GM23338 (cell line): ENCODE measurements at places on chromosomes 12 and 14.
A peak's percentile ranks its signal among the peaks of the same experiment; 100 is the strongest.

DNA sequence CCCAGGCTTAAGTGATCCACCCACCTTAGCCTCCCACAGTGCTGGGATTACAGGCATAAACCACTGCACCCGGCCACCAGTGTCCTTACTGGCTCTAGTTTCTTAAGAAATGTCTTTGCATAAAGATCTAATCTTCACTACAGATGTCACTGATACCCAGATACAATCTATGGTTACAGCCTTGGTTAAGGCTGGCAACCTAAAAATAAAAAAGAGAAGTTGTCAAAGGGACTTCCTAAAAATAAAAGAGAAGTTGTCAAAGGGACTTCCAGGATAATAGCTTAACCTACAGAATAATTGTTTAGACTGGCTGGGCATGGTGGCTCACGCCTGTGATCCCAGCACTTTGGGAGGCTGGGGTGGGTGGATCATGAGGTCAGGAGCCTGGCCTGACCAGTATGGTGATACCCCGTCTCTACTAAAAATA is 27.6 kb downstream of the ETFBKMT start:
- DNase-seq = no peak

DNA sequence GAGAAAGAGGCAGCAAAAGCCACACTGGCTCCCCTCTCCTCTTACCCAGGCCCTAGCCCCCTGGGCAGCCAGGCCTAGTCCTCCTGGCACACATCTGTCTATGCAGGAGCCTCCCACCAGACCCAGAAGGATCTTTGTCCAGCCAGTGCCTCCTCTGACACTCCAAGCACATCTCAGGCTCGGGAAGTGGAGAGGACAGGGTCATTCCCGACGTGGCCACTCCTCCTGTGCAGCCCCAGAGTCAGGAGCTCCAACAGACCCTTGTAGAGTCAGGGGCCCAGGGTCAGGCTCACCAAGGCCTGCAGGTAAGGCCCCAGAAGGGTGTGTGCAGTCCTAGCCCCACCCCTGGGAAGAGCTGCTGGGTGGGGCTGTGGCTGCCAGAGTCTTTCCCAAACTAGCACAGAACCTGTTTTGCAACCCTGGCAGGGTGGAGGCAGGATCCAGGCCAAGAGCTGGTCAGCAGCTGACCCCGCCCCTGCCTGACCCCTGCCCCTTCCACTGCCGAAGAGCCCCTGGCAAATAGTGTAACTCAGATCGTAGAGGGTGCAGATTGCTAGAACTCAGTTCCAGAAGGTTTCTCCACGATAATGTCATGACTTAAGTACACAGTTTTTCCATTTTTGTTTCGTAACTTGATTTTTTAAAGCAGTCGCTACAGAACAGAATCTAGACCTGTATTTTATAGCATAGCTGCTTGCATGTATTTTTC is 26.6 kb upstream of the PNMA1 start:
- peak; percentile 64 for DNase-seq

DNA sequence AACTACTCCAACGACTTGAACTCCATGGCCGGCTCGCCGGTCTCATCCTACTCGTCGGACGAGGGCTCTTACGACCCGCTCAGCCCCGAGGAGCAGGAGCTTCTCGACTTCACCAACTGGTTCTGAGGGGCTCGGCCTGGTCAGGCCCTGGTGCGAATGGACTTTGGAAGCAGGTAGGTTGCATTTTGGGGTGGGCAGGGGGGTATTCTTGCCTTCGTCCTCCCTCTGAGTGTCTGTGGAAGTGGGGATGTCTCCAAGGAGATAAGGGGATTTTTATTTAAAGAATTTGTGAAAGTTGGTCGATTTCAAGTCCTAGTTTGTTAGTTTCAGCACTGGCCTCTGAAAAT is 1.3 kb downstream of the ASCL1 start:
- no peak for DNase-seq

DNA sequence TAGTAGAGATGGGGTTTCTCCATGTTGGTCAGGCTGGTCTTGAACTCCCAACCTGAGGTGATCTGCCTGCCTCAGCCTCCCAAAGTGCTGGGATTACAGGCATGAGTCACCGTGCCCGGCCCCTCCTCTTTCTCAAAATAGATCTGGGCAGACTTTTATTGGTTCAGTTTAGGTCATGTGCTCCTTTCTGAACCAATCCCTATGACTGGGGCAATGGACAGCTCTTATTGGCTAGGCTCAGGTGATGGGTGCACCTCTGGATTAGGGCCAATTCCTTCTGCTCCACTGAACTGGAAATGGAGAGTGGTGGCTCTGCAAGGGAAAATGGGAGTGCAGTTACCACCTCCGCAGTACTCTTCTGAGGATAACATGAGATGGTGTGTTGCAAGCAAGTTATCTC is 6.2 kb upstream of the ATP6V0A2 start:
- DNase-seq = peak; percentile 11

DNA sequence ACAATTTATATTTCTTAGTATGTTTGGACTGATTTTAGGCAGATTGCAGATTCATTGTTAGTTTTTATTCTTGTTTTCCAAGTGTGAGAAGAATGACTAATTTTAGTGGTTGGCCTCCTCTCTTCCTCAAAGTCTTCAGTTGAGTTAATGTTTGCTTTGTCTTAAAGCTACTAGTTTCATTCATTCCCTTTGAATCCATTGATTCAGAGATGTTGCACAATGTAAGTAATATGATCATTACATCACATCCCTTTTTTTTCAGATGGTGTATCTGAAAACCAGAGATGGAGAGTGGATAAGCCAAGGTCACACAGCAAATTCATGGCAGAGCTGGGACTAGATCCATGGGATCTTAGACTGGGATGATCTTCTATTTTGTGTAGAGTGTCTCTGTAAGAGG is 577.5 kb downstream of the BCL11B start:
- DNase-seq = no peak

DNA sequence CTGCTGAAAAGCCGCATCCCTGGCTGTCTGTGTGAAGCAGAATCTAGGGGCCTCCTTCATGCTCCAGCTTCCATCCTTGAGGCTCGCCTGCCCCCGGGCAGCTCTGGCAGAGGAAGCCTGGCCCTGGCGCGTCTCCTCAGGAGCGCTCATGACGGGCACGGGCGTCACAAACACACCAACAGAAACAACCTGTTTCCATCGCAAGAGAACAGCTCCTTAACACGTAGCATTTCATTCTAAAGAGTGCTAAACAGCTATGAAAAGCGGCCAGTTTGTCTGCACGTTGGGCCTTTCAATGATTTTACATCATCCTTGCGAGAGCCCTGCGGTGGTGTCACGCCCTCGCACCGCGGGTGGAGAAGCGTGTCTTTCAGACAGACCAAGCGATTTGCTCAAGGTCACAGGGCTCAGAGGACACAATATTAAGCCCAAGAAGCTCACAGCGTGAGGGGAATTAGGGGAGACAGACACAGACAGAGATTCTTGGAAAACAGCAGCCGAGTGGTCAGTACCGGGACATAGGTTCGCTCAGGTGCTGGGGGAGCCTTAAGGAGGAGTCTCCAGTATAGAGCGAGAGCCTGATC is 4.9 kb downstream of the ADGRD1 start:
- DNase-seq = no peak

GRCh38 chr14:56491299-56492285 is 88.0 kb upstream of the TMEM260 start:
- DNase-seq = peak; percentile 97

DNA sequence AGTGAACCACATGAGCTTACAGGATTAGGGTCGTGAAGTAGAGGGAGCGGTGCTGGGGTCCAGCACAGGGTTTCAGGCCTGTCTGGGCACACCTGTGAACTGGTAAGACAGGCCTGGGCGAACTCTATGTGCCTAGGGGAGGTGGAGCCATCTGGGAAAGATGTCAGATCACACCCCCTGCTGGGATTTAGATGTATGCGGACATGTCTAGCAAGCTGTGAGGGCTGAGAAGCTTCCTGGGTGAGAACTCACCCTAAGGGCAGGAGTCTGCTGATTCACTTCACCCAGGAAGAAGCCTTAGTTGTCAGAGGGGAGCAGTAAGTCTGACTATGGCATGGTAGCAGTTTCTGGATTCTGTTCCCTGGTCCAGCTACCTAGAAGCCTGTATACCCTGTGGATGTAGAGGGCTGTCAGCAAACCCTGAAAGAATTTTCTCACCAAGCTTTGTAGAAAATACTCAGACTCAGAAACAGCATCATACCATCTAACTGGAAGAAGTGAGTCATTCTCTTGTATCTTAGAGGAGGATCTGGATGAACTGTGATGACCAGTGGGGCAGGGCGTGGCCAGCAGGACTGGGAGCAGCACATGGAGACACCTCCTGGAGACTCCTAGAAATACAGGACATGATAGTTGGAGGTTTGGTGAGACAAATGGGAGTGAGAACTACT is 11.2 kb upstream of the PYGL start:
- peak; percentile 79 for DNase-seq

DNA sequence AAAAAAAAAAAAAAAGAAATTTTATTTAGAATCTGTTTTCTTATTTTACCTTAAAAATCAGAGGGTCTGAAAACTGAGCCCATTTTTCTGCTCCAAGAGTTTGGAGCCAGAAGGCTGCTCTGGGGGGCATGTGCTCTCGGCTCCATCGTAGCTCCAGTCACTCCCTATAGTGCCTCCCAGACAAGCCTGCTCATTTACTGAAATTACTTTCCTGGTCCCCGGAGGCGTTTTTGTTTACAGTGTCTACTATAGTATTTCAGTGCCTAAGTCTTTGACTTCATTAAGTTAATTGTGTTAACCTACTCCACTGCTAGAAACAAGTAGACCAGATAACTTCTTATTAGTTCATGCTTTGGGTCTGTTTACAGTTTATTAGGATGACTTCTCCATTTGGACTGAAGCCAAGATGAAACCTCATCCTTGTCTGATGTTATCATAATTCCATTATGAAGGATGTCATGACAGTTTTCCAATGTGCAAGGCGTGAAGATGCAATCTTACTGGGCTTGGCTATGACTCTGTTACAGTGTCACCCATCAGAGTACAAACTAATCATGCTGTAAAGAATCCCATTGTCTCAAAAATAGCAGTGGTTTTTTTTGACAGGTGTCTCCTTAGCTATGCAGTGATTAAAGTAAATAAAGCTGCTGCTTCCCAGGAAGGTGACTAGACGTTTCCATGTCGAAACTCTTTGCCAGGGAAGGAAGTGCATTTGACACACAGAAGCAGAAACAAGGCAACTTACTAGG is 182.3 kb downstream of the TMEM132C start:
- no peak for DNase-seq

GRCh38 chr12:67415473-67415872 is 146.3 kb downstream of the CAND1 start:
- DNase-seq = peak; percentile 77

DNA sequence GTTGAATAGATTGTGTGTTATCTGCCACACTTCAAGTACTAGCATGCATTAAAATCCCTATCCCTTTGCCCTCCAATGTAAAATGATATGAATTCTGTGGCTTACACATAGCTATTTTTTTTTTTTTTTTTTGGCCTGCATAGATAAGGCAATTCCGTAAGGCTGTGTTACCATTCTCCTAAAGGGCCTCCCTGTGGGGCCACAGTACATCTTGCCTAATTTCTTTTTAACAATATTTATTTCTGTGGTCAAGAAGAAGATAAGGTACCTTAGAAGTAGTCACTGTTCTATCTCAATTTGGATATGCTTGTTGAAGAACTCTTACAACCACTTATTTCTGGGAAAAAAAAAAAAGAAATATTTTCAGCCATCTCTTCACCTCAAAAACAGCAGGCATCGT is 19.8 kb downstream of the FLRT2 start:
- DNase-seq = no peak

- no peak for DNase-seq
These were observed 20.1 kb upstream of the SLC6A12 start for GRCh38 chr12:234019-234418.
